ENCODE measurements at places on chromosomes 5 and 9. TPM values are rescaled to one million over a fixed set of nuclear protein-coding genes. Genes with fewer than 3 reads are reported as not detected.

DNA sequence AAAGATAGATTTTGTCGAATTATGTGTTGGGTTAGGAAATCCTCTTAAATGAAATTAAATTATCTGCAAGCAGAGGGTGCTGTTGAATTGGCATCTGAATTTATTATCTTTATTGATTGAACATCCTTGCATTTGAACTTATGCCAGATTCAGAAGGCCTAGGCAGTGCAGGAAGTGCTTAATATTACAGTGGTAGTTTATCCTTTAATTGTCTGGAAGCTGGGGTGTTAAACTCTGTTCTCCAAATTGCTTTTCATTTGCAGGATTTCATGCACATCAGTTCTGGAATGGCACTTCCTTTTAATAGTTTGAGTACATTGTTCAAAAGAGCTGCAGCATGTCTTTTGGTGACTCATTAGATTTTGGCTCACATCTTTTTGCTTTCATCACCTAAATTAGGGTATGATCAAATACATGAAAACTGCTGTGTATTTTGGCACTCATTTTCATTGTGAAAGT, 186.3 kb downstream of the KDM4C start:
- no peaks in the 10 kb centered on the region for H3K36me3 ChIP-seq
- H3K27me3 ChIP-seq, result no peaks in the 10 kb centered on the region
- H3K4me3 ChIP-seq, result no peak overlapping the region
- no peaks in the 10 kb centered on the region for H3K4me1 ChIP-seq
- no peak overlapping the region for H3K27ac ChIP-seq

- H3K27ac ChIP-seq, result no peak overlapping the region
- H3K36me3 ChIP-seq, result no peaks in the 10 kb centered on the region
- peak; percentile 38 for DNase-seq
- H3K4me1 ChIP-seq, result peaks cover 7% of the 10 kb centered on the region
- H3K4me3 ChIP-seq, result peak overlapping the region; percentile 19
Observed at GRCh38 chr9:125758986-125759763, 12.0 kb downstream of the PBX3 start.

GRCh38 chr9:120443489-120443888, 136.5 kb downstream of the CDK5RAP2 start:
- H3K4me1 ChIP-seq, result no peaks in the 10 kb centered on the region
- no peaks in the 10 kb centered on the region for H3K27me3 ChIP-seq
- no peak overlapping the region for H3K4me3 ChIP-seq
- H3K27ac ChIP-seq, result no peak overlapping the region
- H3K36me3 ChIP-seq, result peaks cover 58% of the 10 kb centered on the region

The MARVELD2 gene
- 3.5 TPM for total RNA-seq
